ENCODE measurements at places on chromosomes 5 and 9.

DNA sequence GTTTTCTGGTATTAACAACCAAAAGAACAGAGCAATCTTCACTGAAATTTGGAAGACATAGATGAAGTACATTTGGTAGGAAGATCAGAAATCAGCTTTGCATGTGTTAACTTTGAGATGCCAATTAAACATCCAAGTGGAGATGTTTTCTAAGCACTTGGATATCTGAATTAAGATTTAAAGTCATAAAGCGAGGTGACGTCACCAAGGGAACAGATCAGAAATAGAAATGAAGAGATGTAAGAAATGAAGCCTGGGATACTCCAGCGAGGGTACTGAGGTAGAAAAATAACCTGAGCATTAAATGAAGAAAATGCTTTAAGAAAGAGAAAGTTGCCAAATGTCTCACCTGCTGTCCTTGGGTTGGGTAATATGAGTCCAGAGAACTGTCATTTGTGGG is 1223.3 kb downstream of the MAT2B start:
- DNase-seq, result no peak

DNA sequence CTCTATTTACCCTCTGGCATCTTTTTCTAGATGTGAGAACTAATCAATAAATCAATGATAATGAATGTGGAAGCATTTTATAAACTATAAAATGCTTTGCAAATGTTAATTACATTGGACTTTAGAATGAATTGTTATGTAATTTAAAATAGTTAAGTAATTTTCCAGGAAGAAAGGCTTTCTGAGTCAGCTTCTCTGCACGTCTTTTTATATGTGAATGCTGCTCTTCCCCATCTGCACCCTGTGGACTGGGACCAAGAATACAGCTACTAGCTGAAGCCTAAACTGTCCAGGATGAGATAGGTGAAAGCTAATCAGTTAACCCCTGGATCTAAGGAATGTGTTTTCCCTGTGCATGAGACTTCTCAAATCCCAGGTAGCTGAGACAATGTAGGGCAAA is 292.9 kb downstream of the NR3C1 start:
- no peak for DNase-seq

DNA sequence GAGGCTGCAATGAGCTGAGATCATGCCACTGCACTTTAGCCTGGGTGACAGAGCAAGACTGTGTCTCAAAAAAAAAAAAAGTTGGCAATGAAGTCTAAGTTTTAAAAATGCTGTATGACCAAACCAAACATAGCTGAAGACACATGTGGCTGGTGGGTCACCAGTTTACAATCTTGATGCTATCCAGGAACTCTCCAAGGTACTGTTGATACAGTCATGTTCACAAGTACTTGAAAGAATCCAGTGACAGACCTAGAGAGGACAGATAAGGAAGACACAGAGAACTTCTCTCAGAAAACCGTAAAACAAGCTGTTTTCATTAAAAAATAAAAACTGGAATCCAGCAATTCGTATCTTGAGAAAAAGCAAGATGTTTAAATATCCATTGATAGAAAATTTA is 95.7 kb downstream of the ACTBL2 start:
- no peak for DNase-seq

GRCh38 chr5:148386041-148386440 is 2.3 kb downstream of the FBXO38 start:
- DNase-seq, result no peak

Data from activated naive CD4-positive, alpha-beta T cell treated with Interleukin-2 at 50 U/mL for 16 hours (primary cell).